Spleen (tissue), 13 donors: ENCODE measurements at places on chromosomes 16 and 17. TPM values are rescaled to one million over a fixed set of nuclear protein-coding genes. Genes with fewer than 3 reads are reported as not detected.

KRTAP2-2 gene
- not detected for total RNA-seq

RUNDC3A gene
- 1.4 TPM for total RNA-seq

DDX42 gene
- 126 TPM for total RNA-seq

DUXB gene
- not detected for total RNA-seq

GSDMA gene
- 0.41 TPM for total RNA-seq

TOP2A gene
- 34.4 TPM for total RNA-seq

CPNE7 gene
- not detected for total RNA-seq

- no peak overlapping the region for H3K27ac ChIP-seq
- DNase-seq, result peak; percentile 87
- H3K4me1 ChIP-seq, result peaks cover 31% of the 10 kb centered on the region
These were observed 2.4 kb upstream of the USP36 start for GRCh38 chr17:78842881-78843565.

DNA sequence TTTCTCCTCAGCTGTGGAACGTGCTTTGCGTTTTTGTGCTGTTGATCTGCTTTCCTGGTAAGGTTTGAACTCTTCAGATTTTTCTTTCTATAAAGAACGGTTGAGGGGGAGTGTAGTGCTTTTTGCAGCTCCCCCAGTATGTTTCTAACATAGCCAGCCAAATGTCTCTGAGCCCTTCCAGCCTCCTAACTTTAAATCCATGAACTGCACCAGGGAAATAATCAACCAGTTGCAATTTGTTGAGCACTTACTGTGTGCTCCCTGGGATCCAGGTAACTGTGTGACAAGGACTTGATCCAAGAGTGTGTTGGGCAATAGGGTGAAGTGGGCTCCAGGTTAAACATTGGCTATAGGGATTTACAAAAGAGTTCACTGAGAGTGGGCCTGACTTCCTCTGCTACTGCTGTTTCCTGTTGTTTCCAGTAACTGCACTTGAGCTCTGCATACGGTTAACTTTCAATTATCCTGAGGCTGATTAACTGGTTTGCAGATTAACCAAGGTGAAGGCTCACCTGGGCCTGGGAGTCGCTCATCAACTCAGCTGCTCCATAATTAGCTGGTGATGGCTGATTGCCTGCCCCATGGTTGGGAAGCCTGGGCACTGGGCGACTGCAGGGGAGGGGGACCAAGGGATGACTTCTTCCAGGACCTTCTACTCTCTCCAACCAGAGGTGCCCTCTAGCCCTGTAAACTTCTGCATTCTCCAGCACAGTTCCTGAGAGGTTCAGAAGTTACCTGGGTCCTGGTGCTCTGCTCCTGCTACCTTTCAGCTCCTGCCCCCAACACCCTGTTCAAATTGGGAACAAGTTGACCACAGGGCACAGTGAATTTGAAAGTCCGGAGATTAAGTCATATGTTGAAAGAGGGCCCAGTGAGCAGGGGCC, 19.5 kb downstream of the HLF start:
- no peak for DNase-seq
- H3K27me3 ChIP-seq, result no peaks in the 10 kb centered on the region
- H3K4me1 ChIP-seq, result peaks cover 21% of the 10 kb centered on the region
- peak overlapping the region; percentile 72 for H3K27ac ChIP-seq
- H3K4me3 ChIP-seq, result no peak overlapping the region
- H3K36me3 ChIP-seq, result no peaks in the 10 kb centered on the region

- peaks cover 87% of the 10 kb centered on the region for H3K4me1 ChIP-seq
- DNase-seq, result no peak
- H3K36me3 ChIP-seq, result no peaks in the 10 kb centered on the region
- no peaks in the 10 kb centered on the region for H3K27me3 ChIP-seq
These were observed 53.6 kb downstream of the KANSL1 start for GRCh38 chr17:46139432-46140210.

GRCh38 chr16:65373097-65373496, 251.2 kb upstream of the CDH11 start:
- no peak overlapping the region for H3K4me3 ChIP-seq
- H3K36me3 ChIP-seq, result no peaks in the 10 kb centered on the region
- no peak for DNase-seq
- H3K27ac ChIP-seq, result peak overlapping the region; percentile 39
- peaks cover 2% of the 10 kb centered on the region for H3K4me1 ChIP-seq
- no peaks in the 10 kb centered on the region for H3K27me3 ChIP-seq

DNA sequence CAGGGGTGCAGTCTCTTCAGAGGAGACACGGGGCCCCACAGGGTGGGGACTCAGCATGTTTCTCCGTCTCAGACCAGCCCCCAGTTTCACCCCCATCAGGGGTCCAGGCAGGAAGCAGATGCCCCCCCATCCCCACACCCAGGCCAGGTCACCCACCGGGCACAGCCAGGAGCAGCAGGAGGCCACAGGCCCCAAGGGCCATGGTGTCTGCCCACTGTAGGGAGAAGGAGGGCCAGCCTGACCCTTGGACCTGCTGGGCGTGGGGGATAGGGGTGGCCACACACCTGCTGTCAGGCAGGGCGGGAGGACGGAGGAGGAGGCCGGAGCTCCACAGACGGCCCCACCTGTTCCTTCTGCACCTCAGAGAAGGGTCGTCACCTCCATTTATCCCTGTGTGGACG, at the start of gene TPSG1:
Gene TPSG1 (minus strand): TSS at position 218 of the 401 bp plus-strand sequence. CDS start 16 bp downstream, at position 202.
- H3K4me1 ChIP-seq, result no peaks in the 10 kb centered on the region
- H3K27me3 ChIP-seq, result peaks cover 35% of the 10 kb centered on the region
- no peak within 1 kb of the TSS for H3K4me3 ChIP-seq
- no peak for DNase-seq

GRCh38 chr16:74774223-74775139, at the start of gene FA2H:
Gene FA2H (minus strand): TSS chr16:74774820. CDS start chr16:74774755, 65 bp downstream.
- H3K27ac ChIP-seq, result no peak within 1 kb of the TSS
- H3K36me3 ChIP-seq, result no peaks in the 10 kb centered on the region
- peaks cover 21% of the 10 kb centered on the region for H3K4me1 ChIP-seq
- H3K27me3 ChIP-seq, result peaks cover 53% of the 10 kb centered on the region

DNA sequence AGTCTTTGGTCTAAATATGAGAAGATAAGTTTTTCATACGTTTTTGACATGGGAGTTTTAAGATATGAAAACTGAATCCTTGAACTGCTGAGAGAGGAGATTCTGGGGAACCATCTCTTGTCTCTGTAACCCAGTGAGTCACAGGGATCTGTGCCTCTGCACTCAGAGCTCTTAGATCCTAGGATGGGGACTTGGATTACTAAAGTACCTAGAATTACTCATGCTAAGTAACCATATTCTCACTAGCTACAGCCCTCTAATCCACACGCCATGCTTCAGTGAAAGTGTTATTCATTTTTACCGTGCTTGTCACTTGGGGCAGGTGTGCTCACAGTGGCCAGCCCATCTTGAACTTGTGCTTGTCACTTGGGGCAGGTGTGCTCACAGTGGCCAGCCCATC, 2.0 kb downstream of the MRM3 start:
- H3K4me3 ChIP-seq, result no peak overlapping the region
- H3K27me3 ChIP-seq, result no peaks in the 10 kb centered on the region
- no peak overlapping the region for H3K27ac ChIP-seq
- DNase-seq, result no peak
- H3K36me3 ChIP-seq, result peaks cover 18% of the 10 kb centered on the region

GRCh38 chr16:70725024-70725911, 39.4 kb upstream of the MTSS2 start:
- DNase-seq, result no peak
- H3K27ac ChIP-seq, result peak overlapping the region; percentile 71
- H3K36me3 ChIP-seq, result peaks cover 34% of the 10 kb centered on the region

DNA sequence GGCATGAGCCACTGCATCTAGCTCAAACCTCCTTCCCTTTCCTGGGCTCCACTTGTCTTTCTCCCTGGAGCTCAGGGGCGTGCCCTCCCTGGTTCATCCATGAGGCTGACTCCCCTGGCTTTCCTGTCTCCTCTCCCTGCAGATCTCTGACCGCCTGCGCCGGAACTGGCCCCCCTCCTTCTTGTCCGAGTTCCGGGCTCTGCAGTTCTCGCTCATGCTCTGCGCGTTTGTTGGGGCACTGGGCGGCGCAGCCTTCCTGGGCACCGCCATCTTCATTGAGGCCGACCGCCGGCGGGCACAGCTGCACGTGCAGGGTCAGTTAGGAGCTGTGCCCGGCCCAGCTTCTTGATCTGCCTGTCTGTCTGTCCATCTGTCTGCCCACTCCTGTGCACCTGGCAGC, 1.2 kb upstream of the LAT start:
- no peak overlapping the region for H3K27ac ChIP-seq
- DNase-seq, result peak; percentile 79
- H3K4me1 ChIP-seq, result peaks cover 22% of the 10 kb centered on the region
- H3K4me3 ChIP-seq, result no peak overlapping the region
- H3K27me3 ChIP-seq, result no peaks in the 10 kb centered on the region

GRCh38 chr16:11225677-11226549, 30.1 kb downstream of the SOCS1 start:
- DNase-seq, result no peak
- peak overlapping the region; percentile 79 for H3K27ac ChIP-seq
- no peaks in the 10 kb centered on the region for H3K27me3 ChIP-seq

DNA sequence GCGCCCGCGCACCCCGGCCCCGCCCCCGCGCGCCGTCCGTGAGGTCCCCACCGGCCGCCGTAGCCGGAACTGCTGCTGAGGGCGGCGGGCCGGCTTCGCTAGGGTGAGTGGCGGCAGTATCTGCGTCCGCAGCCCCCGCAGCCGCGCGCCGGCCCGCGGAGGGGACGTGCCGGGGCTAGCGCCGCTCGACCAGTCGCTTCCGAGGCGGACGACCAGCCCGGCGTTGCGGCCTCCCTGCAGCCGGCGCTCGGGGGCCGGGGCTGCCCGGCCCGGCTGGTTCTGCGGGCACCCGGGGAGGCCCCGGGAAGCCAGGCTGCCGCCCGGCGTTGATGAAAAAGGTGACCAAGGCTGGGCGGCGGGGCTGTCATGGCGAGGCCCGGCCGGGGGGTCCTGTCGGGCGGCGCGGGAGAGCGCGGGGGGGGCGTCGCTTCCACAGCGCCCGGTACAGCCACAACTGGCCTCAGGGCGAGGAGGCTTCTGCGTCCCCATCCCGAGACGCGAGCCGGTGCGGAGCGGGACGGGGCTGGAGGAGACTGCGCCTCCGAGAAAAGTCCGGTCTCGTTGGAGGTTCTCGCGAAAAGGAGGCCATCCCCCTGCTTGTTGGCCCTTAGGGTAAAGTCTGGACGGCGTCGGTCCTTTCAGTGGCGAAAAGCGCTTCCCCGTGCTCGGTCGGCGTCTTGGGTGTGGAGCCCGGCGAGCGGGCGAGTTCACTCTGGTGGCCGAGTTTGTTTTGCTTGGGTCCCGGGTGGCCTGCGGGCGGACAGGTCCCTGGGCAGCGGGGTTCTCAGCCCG, at the start of gene CRAMP1:
Gene CRAMP1 (plus strand): TSS at position 41 of the 792 bp plus-strand sequence. CDS start 2,280 bp downstream, outside the sequence.
- DNase-seq, result no peak
- peak within 1 kb of the TSS; percentile 98 for H3K4me3 ChIP-seq
- H3K4me1 ChIP-seq, result peaks cover 37% of the 10 kb centered on the region
- H3K27ac ChIP-seq, result peak within 1 kb of the TSS; percentile 88

DNA sequence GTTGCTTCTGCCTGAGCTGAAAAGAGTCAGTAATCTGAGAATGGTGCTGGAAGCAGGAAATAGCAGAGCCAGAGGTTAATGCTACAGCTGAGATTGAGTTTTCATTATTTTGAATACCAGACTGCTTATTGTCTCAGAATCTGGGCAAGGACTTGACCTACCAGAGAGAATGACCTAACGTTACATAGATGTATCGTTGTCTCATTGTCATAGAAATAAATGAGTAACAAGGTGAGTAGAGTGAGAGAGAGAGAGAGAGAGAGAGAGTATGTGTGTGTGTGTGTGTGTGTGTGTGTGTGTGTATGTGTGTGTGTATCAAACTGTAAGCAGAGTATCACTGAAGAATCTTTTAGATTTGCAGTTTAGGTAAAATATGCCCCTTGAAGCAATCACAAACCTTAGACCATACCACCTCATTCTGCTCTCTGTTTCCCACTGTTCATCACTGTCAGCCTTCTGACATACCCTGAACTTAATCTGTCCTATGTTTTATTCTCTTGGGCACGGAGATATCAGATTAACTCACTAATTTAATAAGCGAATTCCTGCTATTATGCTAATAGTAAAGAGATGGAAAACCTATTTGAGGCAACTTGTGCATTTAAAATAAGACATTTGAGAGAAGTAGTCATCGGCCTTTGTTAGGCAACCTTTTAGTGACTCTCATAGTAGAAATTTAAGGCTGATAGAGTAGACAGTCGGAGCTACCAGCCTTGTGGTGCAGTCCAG, 87.8 kb downstream of the CYB561 start:
- no peak overlapping the region for H3K4me3 ChIP-seq
- DNase-seq, result no peak
- no peak overlapping the region for H3K27ac ChIP-seq
- no peaks in the 10 kb centered on the region for H3K27me3 ChIP-seq

DNA sequence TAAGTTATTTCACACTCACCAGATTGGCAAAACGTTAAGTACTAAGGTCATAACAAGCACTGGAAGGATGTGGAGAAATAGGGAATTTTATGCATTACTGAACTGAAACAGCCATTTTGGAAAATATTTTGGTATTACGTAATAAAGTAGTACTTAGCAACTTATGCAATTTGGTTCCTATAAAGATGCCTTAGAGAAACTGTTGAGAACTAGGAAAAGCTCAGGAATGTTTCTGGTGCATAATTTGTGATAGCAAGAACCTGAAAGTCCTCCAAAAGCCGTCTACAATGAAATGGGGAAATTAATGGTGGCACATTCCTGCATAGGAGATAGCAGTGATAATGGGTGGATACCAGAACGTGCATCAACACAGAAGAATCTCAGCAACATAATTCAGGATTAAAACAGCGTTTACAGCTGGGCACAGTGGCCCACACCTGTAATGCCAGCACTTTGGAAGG, 472.5 kb downstream of the WWOX start:
- H3K36me3 ChIP-seq, result no peaks in the 10 kb centered on the region
- no peak for DNase-seq
- no peaks in the 10 kb centered on the region for H3K4me1 ChIP-seq
- no peak overlapping the region for H3K4me3 ChIP-seq

- no peak for DNase-seq
- no peak overlapping the region for H3K27ac ChIP-seq
- no peaks in the 10 kb centered on the region for H3K27me3 ChIP-seq
- peaks cover 4% of the 10 kb centered on the region for H3K4me1 ChIP-seq
- H3K4me3 ChIP-seq, result no peak overlapping the region
These were observed 26.1 kb upstream of the JPH3 start for GRCh38 chr16:87576171-87576570.

GRCh38 chr16:25585526-25585925, 106.2 kb upstream of the HS3ST4 start:
- no peaks in the 10 kb centered on the region for H3K4me1 ChIP-seq
- H3K27ac ChIP-seq, result no peak overlapping the region
- H3K4me3 ChIP-seq, result no peak overlapping the region

- no peaks in the 10 kb centered on the region for H3K4me1 ChIP-seq
- H3K36me3 ChIP-seq, result no peaks in the 10 kb centered on the region
- H3K27me3 ChIP-seq, result no peaks in the 10 kb centered on the region
These were observed 23.0 kb upstream of the SMG8 start for GRCh38 chr17:59186850-59187249.

GRCh38 chr16:30697264-30698138, 1.5 kb upstream of the SRCAP start:
- H3K36me3 ChIP-seq, result peaks cover 28% of the 10 kb centered on the region
- peaks cover 64% of the 10 kb centered on the region for H3K4me1 ChIP-seq
- peak overlapping the region; percentile 99 for H3K4me3 ChIP-seq
- no peaks in the 10 kb centered on the region for H3K27me3 ChIP-seq
- H3K27ac ChIP-seq, result peak overlapping the region; percentile 100

GRCh38 chr17:15377616-15378015, 36.2 kb upstream of the TEKT3 start:
- no peak for DNase-seq
- no peak overlapping the region for H3K4me3 ChIP-seq
- peak overlapping the region; percentile 24 for H3K27ac ChIP-seq
- H3K4me1 ChIP-seq, result no peaks in the 10 kb centered on the region

GRCh38 chr17:64337676-64338075, 53.0 kb downstream of the PECAM1 start:
- no peak for DNase-seq
- H3K36me3 ChIP-seq, result peaks cover 26% of the 10 kb centered on the region
- H3K27ac ChIP-seq, result peak overlapping the region; percentile 27
- no peaks in the 10 kb centered on the region for H3K27me3 ChIP-seq
